ENCODE measurements at places on chromosomes 3 and 15.
A peak's percentile ranks its signal among the peaks of the same experiment; 100 is the strongest.

DNA sequence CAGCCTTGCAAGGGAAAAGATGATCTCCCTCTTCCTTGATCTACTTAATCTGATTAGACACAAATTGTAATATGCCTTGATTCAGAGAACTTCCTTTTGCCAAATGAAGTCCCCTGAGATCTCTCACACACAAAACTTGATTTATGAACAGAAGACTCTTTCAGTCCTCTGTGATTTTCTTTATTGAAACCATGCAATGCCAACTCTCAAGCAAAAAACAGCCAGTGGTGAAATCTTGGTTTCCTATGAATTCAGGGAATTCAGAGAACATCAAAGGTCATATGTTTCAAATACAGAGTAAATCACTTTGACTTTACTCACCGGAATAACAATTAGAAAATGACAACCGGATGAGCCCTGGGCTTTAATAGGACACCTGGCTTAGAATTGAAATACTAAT lies 211.7 kb downstream of the ABHD5 start:
- DNase-seq = no peak

DNA sequence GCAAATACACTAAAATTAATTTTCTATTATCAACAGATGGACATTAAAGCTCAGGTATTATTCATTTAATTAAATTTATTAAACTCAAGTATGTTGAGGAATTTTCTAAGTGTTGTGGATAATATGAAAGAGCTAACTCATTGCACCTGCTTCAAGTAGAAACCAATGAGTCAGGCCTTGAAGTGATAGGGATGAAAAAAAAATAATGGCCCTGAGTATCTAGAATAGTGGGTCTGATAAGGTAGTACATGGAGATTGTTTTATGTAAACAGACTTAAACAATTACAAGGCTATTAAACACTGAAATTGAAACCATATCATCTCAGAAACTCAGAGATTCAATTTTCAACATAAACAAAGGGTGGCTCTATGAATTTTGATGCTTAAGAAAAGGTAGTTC lies 857.1 kb upstream of the GBE1 start:
- DNase-seq = no peak

DNA sequence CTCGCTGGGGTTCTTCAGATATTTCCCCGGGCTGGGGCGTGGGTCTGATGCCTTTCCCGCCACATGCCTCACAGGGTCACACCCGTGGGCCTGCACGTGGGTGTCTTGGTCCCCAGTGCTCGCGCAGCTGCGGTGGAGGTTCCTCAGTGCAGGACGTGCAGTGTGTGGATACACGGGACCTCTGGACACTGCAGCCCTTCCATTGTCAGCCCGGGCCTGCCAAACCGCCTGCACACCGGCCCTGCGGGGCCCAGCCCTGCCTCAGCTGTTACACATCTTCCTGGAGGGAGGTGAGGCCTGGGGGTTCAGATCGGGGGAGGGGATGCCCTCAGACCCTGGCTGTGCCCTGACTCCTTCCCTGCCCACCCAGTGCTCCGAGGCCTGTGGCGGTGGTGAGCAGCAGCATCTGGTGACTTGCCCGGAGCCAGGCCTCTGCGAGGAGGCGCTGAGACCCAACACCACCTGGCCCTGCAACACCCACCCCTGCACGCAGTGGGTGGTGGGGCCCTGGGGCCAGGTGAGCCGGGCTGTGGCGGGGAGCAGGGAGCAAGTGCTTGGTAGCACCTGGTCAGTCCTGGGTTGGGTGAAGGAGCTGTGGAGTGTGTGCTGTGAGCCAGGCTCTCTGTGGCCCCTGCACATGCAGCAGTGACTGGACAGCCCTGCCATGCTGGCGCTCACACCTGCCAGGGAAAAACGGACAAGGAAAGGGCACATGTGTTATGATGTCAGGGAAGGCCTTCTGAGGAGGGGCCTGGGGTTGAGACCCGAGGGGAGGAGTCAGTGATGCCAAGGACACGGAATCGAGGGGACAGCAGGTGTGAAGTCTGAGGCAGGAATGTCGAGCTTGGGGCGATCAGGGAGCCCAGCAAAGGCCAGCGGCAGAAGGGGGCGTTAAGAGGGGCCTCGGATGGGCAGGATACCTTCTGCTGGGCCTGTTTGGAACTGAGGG lies 88.9 kb downstream of the TBC1D2B start:
- DNase-seq = no peak

- DNase-seq = no peak
These were observed 400.5 kb upstream of the C2CD4B start for GRCh38 chr15:62565634-62566026.

GRCh38 chr15:94324835-94325767 lies 93.7 kb downstream of the MCTP2 start:
- no peak for DNase-seq

DNA sequence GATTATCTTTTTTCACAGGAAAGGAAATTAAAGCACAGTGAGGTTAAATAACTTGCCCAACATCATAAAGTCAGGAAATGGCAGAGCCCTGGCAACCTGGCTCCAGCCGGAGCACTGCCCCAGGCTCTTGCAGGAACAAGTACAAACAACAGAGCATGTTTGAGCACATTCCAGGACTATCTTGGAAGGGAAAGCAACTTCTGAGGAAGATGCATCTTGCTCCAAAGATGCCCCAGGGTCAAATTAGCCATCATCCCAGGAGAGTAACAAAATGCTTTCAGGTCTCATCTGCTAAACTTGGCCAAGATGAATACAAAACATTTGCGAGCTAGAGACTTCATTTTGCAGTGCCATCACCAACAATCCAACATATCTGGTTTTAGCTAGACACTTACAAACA lies 162.4 kb upstream of the LRRN1 start:
- DNase-seq = no peak

GRCh38 chr3:157606011-157606851 lies 103.0 kb upstream of the VEPH1 start:
- peak; percentile 50 for DNase-seq

- DNase-seq = no peak
These were observed 30.8 kb downstream of the HLTF start for GRCh38 chr3:149055575-149055974.

DNA sequence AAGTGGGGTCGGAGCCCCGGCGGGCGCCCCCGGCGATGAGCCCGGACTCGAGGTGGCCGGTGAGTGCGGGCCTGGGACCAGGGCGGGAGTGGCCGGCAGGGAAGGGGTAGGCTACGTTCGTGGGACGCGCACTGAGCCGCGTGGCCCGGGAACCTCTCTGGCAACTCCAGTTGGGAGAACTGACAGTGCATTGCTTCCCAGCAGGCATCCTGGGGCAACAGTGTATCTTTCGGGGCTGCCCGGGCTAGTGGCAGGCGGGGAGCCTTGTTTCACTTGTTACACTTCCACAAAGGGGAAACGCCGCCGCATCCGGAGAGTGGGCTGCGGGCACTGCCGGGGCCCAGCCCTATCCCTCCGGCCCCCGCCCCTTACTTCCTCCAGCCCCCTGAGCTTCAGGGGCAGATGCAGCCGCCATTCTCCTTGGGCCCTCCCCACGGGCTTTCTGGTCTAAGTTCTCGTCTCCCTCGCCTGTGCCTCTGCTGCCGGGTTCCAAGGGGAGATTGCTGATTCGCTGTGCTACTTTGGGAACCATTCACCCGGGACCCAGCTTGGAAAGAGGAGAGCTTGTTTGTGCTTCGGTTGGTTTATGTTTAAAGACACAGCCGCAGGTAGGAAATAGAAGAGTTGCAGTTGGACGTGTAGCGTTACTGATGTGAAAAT lies 675 bp downstream of the BRPF1 start:
- DNase-seq = no peak

- no peak for DNase-seq
These were observed 70.5 kb downstream of the FEM1B start for GRCh38 chr15:68348081-68348480.

DNA sequence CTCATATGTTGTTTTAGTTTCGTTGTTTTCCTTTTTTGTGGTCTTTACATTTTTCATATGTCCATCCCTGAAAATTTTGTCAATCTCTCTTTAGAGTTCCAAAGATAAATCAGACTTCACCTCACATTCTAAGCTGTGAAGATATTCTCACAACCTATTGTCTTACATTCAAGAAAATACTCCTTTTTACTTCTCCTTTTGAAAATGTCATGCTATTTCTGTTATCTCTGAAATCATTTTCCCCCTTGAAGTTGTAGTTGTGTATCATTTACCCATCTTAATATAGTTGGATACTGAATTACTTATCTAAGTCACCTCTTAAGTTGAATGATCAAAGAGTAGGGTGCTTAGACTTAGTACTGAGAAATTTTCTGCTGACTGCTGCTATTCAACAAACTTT lies 74.3 kb downstream of the DCUN1D1 start:
- no peak for DNase-seq

- no peak for DNase-seq
These were observed 4.5 kb downstream of the GPR156 start for GRCh38 chr3:120280566-120280965.

- peak; percentile 33 for DNase-seq
These were observed 37.5 kb downstream of the NBEAL2 start for GRCh38 chr3:47016934-47017435.

- no peak for DNase-seq
These were observed 18.1 kb upstream of the OR5AC2 start for GRCh38 chr3:98068824-98069223.

GRCh38 chr3:153319705-153320554 lies 157.9 kb downstream of the RAP2B start:
- DNase-seq = no peak

DNA sequence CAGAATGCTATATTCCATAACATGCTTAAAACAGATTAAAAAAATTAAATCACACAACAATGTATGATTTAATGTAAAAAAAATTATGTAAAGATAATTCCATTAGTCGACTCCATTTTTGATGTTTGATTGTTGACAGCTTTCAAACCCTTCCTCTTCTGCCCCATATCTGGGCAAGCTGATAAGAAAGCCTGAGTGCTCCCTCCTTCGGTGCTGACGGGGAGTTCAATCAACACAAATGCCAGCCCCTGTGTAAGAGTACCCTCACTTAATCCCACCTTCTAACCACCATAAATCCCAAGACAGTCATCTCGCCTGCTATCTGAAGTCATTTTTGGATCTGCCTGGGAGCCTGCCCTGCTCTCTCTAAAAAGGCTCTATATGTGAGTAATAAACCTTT lies 59.8 kb upstream of the IP6K2 start:
- no peak for DNase-seq

- peak; percentile 22 for DNase-seq
These were observed 32.4 kb upstream of the HES1 start for GRCh38 chr3:194103505-194103904.

DNA sequence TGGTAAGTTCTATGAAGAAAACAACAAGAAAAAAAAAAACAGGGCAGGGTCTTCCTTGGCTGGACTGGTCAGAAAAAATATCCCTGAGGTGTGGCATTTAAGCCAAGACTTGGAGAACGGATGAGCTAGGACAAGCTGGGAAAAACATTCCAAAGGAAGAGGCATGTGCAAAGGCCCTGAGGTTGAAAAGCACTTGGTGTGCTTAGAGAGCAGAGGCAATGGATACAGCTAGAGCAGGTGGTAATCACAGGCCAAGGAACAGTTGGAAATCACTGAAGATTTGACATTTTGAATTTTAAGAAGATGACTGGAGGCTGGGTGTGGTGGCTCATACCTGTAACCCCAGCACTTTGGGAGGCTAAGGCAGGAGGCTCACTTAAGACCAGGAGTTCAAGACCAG lies 42.9 kb upstream of the PDE8A start:
- DNase-seq = no peak

DNA sequence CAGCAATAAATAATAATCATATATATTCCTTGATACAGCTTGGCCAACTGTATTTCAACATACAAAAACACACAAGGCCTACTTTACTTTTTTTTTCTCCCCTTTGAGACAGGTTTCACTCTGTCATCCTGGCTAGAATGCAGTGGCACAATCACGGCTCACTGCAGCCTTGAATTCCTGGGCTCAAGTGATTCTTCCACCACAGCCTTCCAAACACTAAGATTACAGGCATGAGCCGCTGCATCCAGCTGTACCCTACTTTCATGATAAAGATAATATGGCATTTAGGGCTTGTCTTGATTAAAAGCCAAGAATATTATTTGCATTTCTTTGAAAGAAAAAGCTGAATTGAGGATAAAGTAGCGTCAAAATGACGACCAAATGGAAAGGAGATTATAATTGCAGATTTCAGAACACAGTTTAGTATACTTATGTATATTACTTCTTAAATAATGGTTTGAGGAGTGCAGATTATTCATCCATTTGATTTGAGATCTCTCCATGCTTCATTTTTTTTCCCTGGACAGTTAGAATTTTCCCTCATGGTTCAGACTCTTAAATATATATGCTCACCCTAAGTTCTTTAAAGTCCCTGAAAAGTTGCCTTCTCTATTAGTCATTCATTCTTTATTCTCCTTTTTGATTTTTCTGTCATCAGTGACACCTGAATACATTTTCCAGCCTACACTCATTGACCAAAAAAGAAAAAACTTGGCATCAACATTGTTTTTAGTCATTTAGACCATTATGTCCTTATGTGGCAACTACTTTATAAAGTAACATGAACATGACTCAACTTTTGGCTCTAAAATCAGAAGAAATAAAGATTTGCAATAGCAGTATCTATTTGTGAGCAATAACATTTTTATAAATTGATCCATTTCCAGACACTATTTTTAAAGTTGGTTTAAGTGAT lies 48.5 kb upstream of the MLF1 start:
- DNase-seq = no peak

DNA sequence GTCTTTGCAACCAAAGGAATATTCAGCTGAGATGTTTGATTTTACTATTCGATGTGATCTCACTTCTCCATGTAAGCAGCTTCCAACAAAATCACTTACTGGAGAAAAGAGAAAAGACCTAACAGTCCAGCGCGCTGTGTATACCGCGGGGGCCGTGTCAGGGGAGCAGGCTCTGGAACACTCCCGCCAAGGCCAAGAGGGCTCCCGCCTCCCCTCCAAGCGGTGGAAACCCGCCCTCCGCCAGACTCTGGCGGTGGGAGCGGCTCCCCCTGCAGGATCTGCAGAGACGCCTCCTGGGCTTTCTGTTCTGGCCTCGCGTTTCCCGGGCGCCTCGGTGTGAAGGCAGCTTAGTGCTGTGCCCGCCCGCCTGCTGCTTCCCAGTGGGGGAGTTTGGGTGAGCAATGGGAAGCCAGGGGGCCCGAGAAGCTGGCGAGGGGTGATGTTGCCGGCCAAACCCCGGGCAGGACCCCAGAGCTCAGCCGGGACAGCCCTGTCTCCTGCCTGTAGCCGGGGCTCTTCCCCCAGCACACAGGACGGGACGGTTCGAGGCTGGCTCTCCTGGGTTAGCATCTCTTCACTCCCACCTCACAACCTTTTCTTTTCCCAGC lies 36.3 kb downstream of the CHST14 start:
- peak; percentile 40 for DNase-seq

GRCh38 chr3:1082108-1082507 lies 10.7 kb upstream of the CNTN6 start:
- DNase-seq = no peak

DNA sequence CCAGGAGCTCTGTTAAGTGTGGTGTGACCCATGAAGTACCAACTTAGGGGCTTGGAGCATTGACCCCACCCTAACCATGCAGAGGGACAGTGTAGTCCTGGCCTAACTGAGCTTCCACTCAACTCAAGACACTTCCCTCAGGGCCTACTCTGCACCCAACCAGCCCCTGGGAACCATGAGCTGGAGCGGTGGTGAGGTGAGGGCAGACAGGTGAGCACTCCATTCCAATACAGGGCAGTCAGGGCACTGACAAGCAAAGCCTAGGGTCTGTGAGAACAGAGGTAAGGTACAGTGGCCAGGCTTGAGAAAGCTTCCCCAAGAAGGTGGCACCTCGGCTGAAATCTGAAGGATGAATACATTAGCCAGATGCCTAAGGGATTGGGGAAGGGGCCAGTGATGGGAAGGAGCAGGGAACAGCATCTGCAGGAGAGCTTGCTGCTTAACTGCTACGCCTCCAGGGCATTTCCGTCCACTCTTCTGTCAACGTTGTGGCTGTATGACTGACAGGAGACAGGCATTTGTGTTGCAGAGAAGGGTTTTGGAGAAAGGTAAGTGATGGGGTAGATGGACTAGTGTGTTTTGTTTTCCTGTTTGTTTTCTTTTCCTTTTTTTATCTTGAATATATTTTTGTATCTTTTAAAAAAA lies 243.5 kb upstream of the TRIM42 start:
- no peak for DNase-seq
